ENCODE measurements at places on chromosomes 7 and 10.

DNA sequence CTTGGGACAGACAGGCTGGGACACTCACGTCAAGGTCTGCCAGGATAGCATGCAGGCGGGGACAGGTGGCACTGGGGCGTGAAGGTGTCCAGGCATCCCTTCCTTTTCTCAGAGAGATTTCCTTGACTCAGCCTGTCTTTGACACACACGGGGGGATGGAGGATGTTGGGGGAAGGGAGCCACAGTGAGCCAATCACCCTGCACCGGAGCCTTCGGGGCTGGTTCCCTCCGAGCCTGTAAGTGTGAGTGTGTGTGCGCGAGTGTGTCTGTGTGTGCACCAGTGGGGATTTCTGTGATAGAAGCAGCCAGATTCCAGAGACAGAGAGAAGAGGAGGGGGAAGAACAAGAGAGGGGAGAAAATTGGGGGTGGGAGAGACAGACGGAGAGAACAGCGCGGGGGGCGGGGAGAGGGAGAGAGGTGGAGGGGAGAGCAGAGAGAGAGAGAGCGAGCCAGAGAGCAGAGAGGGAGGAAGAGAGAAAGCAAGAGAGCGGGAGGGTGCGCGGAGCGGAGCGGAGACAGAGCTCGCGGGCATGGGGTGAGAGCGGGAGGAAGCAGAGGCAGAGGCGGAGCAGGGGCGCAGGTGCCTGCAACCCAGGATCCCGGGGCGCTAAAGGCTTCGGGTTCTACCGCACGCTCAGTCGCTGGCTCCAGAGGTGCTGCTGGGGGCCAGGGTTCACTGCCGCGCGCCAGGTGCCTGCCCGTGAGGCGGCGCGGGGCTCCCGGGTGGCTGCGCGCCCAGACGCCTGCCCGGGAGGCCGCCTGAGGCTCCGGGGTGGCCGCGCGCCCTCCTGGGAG, 466 bp upstream of the GPR26 start:
- DNase-seq = no peak

- no peak for DNase-seq
Measured at GRCh38 chr7:16652240-16652583, 6.2 kb downstream of the BZW2 start.

DNA sequence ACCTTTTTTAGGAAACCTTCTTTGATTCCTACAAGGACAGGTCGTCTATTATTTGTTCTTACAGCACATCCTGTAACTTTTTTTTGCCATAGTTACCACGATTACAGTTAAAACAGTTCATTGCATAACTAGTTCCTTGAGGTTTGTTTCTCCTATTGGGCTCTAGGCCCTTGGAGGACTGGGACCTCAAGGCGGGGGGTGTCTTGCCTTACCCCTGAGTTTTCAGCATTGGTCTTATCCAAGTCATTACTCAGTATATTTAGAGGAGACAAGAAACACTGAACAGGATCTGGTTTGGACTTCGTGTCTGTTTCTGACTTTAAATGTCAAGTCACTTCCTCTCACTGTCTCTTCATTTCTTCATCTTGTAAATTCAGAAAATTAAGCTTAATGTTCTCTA, 369.8 kb downstream of the SDK1 start:
- no peak for DNase-seq

DNA sequence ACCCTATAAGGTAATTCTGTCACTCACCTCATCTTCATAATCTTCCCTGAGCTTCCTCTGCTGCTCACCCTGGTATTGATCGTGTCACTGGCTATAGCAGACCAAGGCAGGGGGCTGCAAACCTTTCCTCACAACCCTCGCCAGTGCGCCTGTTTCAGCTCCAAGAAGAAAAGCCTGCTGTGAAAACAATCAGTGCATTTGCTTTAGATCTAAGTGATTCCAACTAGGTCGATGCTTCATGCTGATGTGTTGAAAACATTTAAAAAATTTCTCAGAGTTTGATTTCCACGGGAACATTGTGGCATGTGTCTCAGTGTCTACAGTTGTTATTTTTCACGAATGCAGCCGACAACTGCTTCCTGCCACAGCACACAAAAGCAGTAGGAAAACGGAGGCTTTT, 27.3 kb downstream of the POU6F2 start:
- no peak for DNase-seq

GRCh38 chr7:106634958-106635357, 26.0 kb downstream of the CCDC71L start:
- no peak for DNase-seq

GRCh38 chr7:77687747-77688144, 8.5 kb upstream of the RSBN1L start:
- DNase-seq = no peak

Measured in right atrium auricular region (tissue), 2 donors.